ENCODE measurements at places on chromosomes 11 and 22.

DNA sequence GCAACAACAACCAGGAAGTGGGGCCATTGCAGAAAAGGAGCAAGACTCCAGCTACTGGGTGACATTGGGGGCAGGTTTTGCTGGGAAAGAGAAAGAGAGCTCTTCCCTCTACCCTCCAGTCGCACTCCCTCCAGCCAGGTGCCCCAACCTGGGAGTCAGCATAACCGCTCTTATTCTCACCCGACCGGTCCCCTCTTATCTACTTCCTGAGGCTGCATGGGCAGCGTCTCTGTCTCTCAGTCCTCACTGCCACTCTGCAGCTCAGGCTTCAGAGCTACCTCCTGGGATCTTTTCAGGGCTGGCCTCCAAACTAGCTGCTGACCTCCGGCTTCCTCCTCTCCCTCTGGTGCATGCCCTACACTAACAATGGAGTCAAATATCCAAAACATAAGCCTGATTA is 5.1 kb downstream of the ZNF70 start:
- no peak for DNase-seq

DNA sequence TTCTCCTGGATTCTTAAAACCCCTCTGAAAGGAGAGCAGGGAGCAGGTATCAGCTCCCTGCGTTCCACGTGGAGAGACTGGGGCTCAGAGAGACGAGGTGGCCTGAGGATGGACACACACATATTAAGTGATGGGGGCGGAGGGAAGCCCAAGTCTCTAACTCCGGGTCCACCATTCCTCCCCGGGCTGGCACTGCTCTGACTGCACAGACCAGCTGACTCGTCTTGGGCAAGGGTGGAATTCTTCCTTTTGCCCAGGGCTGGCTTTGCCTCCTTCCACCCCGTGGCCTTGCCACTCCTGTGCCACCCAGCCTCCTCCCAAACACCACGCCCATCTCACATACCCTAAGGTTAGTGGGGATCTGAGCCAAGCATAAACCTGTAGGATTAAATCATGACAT is 65.0 kb downstream of the BUD13 start:
- no peak for DNase-seq

DNA sequence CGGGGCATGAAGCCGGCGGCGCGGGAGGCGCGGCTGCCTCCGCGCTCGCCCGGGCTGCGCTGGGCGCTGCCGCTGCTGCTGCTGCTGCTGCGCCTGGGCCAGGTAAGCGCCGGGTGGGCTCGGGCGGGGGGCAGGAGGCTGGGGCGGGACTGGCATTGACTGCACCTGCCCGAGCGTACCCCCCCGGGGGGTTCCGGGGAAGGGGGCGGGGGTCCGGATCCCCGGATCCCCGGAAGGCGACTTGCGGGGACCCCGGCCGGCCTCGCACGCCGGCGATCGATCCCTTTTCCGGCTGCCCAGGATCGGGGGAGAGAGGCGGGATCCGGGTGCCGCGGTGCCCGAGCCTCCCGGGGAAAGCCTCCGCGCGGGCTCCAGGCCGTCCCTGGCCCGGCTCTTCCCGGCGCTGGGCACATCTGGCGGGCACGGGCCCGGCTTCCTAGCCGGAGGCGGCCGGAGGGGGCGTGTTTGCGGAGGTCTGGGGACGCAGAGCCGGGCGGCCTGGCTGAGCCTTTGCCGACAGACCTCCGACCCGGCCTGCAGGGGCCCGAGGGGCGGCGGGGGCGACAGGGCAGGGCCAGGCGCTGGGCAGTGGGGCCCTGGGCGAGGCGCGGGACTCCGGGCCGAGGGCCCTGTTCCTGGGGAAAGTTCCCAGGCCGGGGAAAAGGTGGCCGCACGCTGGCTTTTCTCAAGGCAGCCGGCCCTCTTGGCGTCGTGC is 705 bp downstream of the PTPRJ start:
- peak; percentile 76 for DNase-seq

- DNase-seq, result no peak
Observed at GRCh38 chr11:3615998-3616397, 25.8 kb downstream of the ART5 start.

DNA sequence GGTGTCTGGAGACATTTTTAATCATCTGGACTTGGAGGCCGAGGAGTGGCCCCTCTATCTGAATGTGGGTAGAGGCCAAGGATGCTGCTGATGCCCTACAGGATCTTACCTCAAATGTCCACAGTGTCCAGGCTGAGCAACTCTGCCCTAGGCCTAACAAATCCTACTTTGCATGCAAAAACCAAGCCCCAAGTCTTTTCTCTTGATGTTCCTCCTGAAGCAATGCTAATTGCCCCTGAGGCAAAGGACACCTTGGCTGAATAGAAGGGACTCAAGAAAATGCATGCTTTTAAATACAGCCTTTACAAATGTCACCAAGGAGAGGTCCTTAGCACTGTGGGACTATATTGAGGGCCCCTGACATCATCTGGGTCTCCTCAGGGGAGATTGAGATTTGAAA is 43.8 kb upstream of the PHF21B start:
- DNase-seq, result no peak

GRCh38 chr11:5007561-5007960 is 12.9 kb downstream of the OR51L1 start:
- no peak for DNase-seq

- no peak for DNase-seq
Observed at GRCh38 chr11:68381716-68382115, 69.3 kb downstream of the LRP5 start.

DNA sequence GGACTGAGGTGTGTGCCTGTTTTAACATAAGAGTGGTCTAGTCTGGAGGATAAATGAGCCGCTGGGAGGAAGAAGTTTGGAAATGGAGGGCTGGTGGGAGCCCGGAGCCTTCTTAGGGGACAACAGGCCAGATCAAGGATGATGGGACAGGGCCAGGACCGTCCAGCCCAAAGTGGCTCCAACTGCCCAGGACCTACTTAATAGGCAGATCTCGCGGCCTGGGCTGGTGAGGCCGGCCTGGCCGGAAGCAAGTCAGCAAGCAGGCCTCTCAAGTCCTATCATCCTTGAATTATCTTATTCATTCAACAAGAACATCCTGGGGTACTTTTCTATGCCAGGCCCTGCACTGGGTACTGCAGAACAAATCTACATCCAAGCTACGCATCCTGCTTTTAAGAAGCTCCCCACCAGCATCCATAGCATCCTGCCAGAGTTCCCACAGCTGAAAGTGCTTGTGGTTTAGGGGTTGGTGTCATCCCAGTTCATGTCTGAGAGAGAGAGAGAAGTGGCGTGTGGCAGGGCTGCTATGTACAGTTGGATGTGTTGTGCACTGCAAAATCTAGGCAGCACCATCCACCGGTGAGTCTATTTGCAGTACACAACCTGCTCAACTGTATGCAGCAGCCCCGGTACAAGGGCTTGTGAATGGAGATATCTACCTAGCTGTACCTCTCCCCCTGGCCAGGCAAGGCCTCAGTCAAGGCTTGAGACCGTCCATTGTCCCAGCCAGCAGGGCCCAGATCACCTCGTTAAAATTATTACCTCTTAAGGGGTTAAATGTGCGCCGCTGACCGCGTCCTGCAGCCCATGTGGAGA is 82.1 kb downstream of the FBLN1 start:
- DNase-seq, result no peak

DNA sequence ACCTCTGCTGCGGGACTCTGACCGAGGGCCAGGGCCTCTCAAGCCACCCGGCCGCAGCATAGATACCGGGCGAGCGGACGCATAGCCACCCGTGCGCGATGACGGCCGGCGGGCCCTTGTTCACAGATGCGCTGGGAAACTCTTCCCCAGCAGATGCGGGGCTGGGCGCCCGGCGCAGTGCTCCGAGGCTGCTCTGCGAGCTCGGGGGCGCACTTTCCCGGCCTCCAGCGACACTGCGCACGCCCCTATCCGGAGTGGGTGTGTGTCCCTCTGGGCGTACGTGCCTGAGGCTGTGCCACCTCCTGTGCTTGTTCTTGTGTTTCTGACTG is 104.7 kb upstream of the E2F8 start:
- DNase-seq, result no peak

DNA sequence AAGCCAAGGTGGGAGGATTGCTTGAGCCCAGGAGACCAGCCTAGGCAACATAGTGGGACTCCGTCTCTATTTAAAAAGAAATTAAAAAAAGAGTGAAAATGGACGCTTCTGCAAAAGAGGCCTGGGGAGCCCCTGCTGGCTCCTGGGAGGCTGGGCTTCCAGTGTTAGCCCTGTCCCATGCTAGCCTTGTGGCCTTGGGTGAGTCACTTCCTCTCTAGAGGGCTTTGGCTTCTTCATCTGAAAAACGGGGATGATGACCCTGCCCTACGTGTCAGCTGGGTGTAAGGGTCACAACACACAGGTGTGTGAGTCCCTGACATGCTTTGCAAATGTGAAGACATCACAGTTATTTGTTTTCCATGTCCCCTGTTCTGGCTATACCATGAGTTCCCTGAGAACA is 32.8 kb downstream of the FAM227A start:
- no peak for DNase-seq

- no peak for DNase-seq
Observed at GRCh38 chr11:17012712-17013547, 1.3 kb downstream of the PLEKHA7 start.

- DNase-seq, result peak; percentile 67
Observed at GRCh38 chr11:45930031-45930794, 7.8 kb downstream of the LARGE2 start.

DNA sequence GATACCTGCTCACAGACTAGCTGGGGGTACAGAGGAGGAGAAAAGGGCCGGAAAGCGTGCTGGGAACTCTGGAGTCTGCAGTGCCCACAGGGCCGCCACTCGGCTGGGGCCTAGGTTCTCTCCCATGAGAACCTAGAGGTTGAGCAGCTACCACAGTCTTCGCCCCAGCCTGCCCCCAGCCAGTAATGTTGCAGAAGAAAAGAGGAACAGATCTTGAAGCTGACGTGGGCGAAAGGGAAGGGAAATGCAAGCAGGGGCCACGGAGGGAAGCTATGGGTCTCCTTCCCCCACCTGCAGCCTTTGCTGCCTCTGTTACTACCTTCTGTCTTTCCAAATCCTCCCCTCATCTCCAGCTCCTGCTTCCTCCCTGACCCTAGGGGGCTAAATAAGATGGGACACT is 28.8 kb upstream of the P2RY2 start:
- no peak for DNase-seq

DNA sequence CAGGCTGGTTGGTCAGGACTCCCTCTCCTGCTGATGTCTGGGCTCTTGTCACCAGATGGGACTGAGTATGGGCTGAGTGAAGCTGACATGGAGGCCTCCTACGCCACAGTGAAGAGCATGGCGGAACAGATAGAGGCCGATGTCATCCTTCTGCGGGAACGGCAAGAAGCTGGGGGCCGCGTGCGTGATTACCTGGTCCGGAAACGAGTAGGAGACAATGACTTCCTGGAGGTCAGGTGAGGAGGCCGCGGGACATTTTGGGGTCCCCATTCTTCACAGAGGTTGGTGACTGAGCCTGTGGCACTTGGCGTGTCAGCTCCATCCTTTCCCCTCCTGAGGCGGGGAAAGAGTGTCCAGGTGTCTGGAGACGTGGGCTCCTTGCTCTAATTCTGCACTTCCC is 10.1 kb downstream of the GTPBP1 start:
- no peak for DNase-seq

DNA sequence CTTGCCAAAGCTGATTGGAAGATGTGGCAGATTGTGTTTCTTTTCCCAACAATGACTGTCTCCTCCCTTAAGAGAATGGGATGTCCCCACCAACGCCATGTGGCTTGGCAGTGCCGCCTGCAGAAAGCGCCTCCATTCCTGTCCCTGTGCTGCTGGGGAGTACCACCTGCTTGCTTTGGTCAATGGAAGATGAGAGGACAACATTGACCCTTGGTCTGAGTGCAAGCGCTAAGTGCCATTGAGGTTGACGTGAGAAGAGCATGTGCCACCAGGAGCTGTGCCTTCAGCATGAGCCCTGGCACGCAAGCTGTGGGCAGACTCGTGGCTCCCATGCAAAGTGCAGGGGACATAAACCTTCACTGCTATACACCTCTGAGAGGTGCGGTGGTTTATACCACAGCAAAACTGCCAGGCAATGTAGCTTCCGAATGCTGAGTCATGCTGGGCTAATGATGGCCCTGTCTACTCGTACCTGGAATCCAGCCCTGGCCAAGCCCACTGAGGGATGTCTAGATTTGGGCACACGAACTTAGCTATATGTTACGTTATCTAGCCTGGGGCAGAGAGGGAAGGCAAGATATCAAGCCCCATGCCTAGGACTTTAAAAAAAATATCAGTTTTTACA is 41.9 kb downstream of the MYEOV start:
- peak; percentile 54 for DNase-seq

- DNase-seq, result no peak
Observed at GRCh38 chr11:78290293-78291176, 101.8 kb downstream of the USP35 start.

- no peak for DNase-seq
Observed at GRCh38 chr11:21807350-21807749, 385.5 kb upstream of the ANO5 start.

DNA sequence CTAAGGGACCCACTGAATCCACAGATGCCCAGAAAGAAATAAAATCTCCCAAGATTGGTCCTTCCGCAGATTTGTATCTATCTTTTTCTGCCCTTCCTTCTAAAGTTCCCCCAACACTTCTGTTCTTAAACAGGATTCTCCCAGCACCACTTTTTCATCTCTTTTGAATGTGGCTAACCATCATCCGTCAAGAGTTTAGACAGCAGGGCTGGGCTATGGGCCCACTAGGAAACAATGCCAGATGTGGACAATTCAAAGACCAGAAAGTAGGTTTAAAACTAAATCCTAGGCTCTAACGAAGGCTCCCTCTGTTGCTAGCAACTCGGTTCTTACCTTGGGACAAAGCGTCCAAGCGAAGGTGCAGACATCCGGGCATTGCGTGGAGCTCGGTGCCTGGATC is 100.0 kb downstream of the AMBRA1 start:
- DNase-seq, result no peak

All from activated CD8-positive, alpha-beta memory T cell treated with anti-CD3 and anti-CD28 coated beads for 24 hours (primary cell).